ENCODE measurements at places on chromosomes 12 and 14. TPM values are rescaled to one million over a fixed set of nuclear protein-coding genes. Genes with fewer than 3 reads are reported as not detected.

- no peak for DNase-seq
These were observed 19.6 kb downstream of the NINJ2 start for GRCh38 chr12:643475-644302.

GRCh38 chr12:121608301-121608700, 18.0 kb upstream of the ORAI1 start:
- no peak for DNase-seq

DNA sequence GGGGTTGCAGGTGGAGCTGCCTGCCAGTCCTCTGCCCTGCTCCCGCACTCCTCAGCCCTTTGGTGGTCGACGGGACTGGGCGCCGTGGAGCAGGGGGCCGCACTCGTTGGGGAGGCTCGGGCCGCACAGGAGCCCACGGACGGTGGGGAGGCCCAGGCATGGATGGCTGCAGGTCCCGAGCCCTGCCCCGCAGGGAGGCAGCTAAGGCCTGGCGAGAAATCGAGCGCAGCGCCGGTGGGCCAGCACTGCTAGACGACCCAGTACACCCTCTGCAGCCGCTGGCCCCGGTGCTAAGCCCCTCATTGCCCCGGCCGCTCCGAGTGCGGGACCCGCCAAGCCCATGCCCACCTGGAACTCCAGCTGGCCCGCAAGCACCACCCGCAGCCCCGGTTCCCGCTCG, 221.8 kb downstream of the BTG1 start:
- no peak for DNase-seq

DNA sequence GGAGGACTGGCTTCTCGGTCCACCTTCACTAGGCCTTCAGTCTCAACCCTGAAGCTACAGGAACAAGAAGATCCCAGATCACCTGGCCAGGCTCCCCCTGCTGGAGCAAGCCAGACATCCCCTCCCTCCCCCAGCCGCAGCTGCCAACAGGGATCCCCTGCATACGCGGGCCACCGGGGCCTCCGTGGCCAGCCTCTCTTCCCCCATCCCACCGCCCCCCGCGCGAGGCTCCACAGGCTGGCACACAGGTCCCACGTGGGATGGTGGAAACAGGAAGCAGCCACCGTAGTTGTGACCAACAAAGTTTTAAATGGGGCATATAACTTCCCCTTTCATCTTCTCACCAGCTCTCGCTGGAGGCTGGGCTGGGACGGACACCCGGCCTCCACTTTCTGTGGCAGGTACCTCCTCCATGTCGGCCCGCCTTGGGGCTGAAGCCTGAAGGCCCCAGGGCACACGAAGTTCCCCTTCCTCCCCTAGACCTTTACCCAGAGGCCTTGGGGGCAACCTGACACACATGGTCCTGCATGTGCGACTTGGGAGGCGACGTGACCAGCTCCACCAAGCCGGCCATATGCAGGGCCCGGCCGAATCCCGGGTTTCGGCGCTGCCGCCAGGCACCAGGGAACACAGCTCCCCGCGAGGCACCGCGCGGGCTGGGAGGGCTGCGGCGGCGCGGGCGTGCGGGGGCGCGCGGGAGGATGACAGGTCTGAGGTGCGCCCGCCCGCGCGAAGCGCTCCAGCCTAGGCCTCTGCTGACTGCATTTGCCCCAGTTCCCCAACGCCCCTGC, 44.4 kb upstream of the PNMA1 start:
- peak; percentile 77 for DNase-seq

DNA sequence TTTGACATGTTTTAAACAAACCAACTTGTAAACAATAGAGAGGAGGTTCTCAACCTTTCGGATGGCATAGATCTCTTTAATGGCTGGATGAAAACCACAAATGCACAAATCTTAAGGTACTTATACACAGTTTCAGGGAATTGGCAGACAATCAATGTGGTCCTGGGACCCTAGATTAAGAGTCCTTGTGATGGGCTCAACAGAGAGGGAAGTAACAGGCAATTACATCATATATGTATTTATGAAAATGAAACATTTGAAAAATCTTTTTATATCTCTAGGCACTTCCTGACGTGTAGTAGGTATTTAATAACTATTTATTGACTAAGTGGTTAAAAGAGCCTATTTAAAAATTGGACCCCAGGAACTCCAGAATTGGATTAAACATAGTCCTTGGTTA, 897 bp downstream of the ACTR10 start:
- DNase-seq, result peak; percentile 5

- no peak for DNase-seq
These were observed 6.8 kb downstream of the ARL6IP4 start for GRCh38 chr12:122987086-122987951.

FICD gene
- 9.9 TPM for total RNA-seq

DNA sequence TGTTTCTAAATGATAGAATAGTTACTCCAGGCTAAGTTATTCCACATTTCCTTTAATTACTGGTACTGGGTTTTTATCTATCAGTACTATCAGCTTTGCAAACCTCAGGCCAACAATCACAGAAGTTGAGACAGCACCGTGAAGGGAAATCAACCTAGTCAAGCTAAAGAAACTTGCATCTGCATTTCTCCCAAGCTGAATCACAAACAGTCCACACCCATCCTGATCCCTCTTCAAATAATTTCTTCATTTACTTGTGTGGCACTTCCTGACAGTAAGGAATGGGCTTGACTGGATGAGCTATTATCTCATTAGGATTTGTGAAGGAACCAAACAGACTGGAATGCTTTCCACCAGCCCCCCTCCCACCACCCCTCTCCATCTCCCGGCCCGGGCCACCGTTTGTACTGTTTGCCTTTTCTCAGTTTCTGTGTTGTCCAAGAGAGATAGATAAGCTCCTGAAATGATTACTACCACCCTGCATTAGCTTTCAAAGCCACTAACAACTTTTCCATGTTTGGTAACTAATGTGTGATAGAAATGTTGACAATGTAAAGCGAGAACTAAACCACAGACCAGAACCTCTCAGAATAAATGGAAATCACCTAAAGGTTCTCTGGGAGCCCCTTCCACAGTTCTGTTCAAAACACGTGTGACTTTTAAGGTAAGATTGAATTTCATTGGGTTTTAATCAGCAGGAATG, 236.3 kb downstream of the SLC25A21 start:
- no peak for DNase-seq

DNA sequence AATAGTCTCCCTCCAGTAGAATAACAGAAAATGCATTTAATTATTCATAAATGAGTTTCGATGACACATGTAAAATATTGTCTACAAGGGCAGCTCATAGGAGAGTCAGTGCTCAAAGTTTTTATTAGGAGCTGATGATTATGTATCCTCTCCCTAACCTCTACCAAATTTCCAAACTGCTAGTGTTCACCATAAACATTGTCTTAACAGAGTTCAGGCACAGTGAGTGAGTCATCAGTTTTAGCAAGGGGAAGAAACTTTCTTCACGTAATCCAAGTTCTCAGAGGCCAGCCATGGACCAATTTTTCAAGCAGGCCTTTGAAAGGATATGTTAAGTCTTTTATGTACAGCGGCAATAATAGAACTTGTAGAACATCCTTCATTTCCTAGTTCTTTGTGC, 649.2 kb upstream of the MIS18BP1 start:
- DNase-seq, result no peak

- no peak for DNase-seq
These were observed 31.7 kb downstream of the NOS1 start for GRCh38 chr12:117329756-117330155.

- no peak for DNase-seq
These were observed 4.7 kb downstream of the NFYB start for GRCh38 chr12:104133321-104133720.

DNA sequence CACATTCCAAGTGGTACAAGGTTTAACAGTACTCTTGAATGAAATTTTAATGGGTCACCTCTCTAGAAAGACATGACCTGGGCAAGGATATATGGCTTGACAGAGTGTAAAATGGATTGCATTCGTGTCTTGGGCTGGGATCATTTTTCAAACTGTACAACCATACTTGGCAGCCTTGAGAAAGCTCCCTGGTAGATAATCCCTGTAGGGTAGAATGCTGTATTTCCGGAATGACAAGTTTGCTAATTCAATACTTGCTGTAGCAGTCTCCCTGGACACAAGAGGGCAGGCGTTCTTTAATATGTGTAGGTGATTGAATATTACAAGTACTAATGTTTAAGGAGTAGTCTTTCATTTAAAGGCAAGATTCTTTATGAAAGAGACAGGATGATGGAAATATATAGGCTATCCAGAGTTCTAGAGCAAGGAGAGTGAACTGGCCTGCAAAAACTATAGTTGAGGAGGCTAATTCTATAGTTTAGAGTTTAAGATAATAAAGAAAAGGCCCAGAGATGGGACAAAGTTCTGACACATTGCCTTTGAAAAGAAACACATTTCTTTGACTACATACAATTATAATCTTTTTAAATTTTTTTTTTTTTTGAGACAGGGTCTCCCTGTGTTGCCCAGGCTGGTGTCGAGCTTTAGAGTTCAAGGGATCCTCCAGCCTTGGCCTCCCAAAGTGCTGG, 53.4 kb downstream of the PLBD1 start:
- peak; percentile 34 for DNase-seq

DNA sequence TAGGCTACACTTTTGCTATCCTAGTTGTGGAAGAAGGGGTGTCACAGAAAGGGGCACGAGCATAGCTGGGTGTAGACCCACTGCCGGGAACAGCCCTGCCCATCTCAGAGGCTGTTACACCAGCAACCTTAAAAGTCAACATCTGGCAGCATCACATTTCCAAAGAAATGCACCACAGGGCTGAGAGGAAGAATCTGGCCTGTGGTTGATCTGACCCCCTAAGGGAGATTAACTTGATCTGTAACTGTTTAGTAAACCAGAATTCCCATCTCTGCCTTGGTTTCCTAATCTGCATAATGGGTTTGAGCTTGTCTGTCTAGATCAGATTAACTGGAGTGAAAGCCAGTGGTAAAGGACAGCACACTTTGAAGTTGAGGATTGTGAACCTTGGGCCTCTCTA, 1.3 kb downstream of the LRP1-AS start:
- DNase-seq, result no peak

RFLNA gene
- 5.6 TPM for total RNA-seq

GRCh38 chr14:50516091-50516490, 16.3 kb downstream of the MAP4K5 start:
- DNase-seq, result no peak

DNA sequence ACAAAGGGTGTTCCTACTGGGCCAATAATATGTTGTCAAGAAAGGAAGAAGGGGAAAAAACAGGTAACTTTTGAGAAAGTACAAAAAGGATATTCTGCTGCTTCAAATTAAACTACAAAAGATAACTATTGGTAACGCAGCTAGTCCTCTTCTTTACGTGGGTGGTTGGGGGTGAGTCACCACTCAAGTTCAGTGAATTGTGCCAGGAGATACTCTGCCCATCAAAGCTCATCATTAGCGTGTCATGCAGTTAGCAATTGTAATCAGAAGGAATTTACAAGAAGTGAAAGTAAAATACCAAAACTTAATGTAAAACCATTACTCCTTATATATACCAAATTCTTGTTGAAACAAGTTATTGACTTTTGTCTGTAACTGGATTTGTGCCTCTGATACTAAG, 342.0 kb downstream of the NPAS3 start:
- DNase-seq, result no peak
